ENCODE measurements at places on chromosomes 12 and 14.

DNA sequence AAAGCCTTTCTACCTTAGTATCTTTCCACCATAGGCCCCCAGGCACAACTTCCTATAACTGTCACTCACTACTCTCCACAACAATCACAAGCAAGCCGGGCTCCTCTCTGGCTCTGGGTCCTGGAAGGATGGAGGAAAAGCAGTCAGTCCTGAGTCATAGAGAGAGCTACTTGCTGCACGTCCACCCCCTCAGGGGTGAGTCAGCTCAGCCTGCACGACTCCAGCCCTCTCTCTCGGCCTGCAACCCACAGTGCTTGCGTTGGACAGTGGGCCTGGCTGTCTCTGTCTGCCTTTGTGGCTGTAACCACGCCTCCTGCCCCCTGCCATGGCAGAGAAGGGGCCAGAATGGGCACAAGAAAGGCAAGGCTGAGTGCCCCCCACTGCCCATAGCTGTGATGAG is 154.1 kb upstream of the FKBP4 start:
- DNase-seq, result no peak

- DNase-seq, result no peak
These were observed 7.0 kb downstream of the CCND2 start for GRCh38 chr12:4280351-4281163.

DNA sequence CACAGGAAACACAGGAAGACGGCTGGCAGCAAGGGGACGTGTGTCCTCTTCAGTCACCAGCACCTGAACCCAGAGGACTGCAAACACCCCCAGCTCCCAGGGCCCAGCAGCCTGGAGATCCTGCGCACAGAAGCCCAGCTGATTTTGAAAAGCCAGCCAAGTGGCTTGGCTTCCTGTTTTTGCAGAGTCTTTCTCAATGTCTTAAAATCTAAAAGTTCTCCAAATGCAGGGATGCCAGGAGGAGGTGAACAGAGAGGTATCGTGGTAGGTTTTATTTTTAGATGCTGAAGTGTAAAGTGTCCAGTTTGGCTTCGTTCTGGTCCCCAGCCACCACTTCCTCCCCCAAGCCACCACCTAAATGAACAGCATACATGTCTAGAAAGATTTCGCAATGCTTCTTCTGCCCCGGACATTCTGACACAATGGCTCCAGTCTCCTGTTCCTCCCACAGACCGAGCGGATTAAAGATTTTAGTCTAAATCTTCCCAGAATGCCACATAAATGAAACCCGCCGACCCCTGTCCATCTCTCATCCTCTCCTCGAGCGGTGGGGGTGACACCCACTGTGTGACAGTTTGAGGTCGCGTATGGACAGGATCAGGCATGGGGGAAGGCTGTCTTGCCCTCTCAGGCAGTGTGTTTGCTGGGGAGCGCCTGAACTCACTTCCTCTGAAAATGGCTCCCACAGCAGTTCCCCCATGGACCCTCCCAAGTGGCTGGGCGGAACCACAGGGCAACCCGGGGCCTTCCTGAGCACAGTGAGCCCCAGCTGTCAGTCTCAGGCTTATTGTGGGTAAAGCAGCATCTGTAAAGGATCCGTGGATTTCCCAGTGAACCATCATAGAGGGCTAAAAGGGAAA is 41.6 kb downstream of the ITPK1 start:
- no peak for DNase-seq

GRCh38 chr12:19965196-19966038 is 402.9 kb upstream of the PDE3A start:
- DNase-seq, result no peak

DNA sequence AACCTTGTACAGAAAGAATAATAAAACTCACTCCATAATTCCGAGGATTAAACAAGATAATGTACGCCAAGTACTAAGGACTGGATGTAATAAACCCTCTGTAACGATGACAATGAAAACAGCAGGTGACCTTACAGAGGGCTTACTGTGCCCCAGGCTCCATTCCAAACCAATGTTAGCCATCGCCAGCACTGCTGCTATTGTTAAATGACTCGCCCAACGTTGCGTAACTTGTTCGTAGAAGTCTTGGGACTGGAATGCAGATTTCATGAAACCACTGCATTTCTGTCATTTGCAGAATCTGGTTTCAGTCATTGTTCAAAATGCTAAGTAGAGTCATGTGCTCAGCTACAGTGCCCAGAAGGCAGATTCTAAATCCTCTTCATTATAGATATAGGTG is 728 bp upstream of the STON2 start:
- no peak for DNase-seq

DNA sequence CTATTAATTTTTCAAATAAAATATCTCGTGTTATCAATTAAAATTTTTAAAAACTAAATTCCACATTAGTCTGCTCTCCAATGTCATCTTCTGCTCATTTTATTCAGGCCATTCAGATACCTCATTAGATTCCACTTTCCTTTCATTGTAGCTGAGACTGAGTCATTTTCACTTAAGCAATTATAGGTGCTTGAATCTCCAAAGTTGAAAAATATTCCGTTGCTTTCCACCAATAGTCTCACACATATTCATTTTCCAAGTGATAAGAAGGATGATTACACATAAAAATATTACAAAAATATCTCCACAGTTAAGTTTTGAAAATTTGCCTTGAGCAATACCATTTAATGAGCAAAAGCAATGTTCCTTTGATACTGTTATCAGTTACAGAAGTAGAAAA is 36.5 kb upstream of the YBX3 start:
- no peak for DNase-seq

- no peak for DNase-seq
These were observed 5.7 kb downstream of the ETFRF1 start for GRCh38 chr12:25200703-25201102.

GRCh38 chr12:64808110-64808509 is 16.3 kb upstream of the TBC1D30 start:
- DNase-seq, result no peak

DNA sequence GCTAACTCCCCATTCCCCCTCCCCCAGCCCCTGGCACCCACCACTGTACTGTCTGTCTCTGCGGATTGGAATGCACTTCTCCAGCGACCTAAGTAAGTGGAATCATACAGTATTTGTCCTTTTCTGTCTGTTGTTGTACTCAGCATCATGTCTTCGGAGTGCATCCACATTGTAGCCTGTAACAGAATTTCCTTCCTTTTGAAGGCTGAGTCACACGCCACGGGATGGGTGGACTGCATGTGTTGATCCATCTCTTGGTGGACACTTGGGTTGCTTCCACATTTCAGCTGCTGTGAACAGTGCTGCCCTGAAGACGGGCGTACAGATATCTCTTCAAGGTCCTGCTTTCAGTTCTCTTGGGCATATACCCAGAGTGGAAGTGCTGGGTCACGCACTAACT is 34.4 kb downstream of the DDX51 start:
- no peak for DNase-seq

- no peak for DNase-seq
These were observed 524.4 kb downstream of the MED13L start for GRCh38 chr12:115752913-115753726.

- no peak for DNase-seq
These were observed 409.6 kb downstream of the MED13L start for GRCh38 chr12:115867854-115868253.

- no peak for DNase-seq
These were observed 115.4 kb downstream of the GCH1 start for GRCh38 chr14:54787261-54787660.

- DNase-seq, result no peak
These were observed 82.0 kb upstream of the SFSWAP start for GRCh38 chr12:131628766-131629448.

- DNase-seq, result no peak
These were observed 54.9 kb downstream of the TMEM132D start for GRCh38 chr12:129848876-129849275.

DNA sequence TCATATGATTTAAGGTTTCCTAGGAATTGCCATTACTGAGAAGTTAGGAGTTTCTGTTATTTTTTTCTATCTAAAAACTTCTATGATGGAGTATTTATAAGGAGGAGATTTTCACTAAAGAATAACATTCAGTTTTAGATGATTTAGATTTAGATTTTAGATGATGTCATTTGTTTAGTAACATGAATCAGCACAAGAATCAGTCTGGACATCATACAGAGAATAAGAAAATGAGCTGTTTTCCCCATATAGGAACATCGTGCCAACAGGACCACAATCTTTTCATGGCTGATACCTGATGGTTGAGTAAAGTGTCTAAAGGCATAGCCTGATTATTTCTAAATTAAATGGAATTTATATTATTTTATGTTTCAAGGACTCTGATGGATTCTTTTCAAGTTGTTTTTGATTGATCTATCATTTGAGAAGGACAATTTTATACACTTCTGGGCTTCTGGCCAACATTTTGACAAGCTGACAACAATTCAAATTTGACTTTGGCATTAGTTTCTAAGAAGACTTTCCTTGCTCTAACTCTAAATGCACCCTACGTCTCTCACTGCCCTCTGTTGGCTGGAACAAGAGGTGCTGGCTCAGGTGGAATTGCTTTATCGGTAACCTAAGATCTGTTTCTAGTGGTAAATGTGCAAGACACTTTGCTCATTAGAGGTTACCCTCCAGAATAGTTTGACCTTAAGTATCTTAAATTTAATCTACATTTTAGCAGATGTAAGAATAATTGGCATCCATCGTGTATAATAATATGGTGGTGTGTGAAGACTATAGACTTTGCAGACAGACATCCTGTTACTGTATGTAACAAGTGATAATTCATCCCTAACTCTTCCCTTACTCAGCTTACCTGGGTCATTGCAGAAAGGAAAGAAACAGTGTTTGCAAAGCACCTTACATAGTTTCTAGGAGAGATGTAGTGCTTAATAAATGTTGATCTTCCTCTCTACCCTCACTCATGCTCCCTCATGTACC is 42.8 kb upstream of the CPSF6 start:
- no peak for DNase-seq

- DNase-seq, result no peak
These were observed 11.4 kb downstream of the CLECL1 start for GRCh38 chr12:9721394-9722092.

DNA sequence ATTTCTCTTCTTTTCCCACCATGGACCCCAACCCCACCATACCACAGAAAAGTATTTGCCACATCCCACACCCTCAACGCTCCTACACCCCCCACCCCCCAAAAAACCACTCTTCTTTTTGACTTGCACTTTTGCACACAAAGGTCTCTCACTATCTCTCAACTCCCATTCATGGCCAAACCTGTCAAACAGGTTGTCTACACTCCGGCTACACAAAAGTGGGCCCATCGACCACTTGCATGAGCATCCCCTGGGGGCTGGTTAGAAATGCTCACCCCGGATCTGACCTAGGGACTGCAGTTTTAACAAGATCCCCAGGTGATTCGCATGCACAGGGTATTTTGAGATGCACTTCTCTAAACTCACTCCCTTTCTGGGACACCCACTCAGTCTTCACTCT is 248.2 kb downstream of the DPF3 start:
- DNase-seq, result no peak

GRCh38 chr12:91988086-91988923 is 157.3 kb downstream of the BTG1 start:
- no peak for DNase-seq

DNA sequence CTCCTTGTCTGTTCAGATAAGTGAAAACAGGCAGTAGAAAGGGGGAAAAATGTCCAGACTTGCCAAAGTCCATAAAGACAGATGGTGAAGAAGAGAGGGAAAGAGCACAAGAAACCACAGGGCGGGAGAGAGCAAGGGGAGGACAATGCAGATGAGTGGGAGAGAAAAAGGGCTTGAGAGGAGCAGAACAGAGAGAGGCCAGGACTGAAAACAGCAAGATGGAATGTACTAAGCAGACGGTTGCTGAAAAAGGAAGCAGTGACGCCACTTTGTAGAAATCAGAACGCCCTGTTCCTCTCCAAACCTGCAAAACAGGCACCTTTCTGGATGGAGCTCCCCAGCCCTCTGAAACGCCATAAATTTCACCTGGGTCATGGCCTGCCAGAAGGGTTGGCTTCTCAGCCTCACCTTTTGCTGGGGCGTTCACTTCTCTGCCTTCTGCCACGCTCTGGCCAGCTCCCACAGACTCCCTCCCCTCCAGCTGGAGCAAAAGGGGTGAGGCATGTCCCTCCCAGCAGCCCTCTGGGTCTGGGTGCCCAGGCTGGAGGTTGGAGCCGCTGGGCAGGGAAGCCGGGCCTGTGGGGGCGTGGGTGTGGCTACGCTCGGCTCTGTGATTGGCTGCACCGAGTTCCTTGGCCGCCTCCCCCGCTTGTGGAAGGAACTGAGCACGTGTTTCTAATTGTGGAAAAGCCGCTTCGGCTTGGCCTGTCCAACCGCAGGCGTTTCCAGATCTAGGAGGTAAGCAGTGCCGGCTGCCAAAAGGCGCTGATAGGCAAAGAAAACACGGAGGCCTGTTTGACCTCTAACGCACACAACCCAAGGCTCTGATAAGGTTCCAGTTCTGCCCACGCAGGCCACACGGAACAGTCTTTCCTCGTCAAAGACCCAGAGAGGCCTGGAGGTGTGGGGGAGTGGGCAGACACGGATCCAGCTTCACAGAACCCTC is 29.3 kb downstream of the SLC7A8 start:
- no peak for DNase-seq

DNA sequence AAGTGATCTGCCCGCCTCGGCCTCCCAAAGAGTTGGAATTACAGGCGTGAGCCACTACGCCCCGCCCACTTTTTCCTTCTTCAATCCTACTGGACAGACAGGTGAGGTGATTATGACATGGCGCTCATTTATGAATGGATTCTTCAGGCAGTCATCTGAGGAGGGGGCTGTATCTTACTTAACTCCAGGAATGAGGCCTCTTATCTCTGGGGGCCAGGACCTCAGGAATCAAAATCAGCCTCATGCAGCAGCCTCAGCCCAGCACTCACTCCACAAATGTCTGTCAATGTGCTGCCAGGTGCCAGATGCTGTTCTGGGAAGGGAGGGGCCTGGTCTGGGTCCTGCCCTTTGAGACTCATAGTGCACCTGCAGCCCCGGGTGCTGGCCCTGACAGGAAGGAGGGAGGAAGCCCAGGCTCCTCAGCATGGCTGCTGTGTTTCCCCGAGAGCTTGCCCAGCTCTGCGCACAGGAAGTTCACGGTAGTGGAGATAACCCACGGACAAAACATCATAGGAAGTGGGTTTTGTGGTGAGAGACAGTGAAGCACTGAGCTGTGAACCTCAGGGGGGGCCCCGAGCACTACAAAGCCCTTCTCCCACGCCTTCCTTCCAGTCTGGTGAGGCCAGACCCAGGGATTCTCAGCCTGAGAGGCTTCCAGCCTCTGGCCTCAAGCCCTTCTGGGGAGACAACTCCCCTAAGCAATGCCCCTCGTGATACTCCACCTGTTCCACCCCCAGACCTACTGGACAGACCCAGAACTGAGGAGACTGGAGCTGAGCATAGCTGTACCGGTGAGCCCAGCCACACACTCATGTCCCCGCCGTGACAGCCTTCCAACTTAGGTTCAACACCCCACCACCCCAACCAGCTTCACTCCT is 22.3 kb downstream of the GALNT6 start:
- no peak for DNase-seq

- no peak for DNase-seq
These were observed 17.5 kb upstream of the GXYLT1 start for GRCh38 chr12:42162193-42162592.

GRCh38 chr12:85821206-85821605 is 15.0 kb downstream of the RASSF9 start:
- no peak for DNase-seq

GRCh38 chr12:4978737-4979136 is 64.9 kb upstream of the KCNA5 start:
- no peak for DNase-seq
